NCI-H69 (cell line): ENCODE measurements at places on chromosomes 4 and X.

DNA sequence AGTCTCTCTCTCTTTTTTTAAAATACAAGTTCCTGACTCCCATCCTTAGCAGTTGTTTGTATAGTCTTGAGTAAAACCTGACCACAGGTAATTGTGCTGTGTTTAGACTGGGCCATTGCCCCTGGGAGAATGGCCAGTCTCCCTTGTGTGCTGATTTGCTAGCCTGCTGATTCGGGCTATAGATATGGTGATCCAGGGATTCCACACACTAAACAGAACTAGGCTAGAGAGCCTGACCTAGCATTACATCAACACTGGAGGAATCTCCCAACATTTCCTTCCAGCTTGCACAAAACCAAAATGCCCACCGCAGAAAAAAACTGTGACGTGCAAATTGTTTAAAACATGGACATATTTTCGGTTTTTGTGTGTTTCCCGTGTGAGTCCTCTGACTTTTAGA, 5.1 kb downstream of the UPRT start:
- no peak for DNase-seq

DNA sequence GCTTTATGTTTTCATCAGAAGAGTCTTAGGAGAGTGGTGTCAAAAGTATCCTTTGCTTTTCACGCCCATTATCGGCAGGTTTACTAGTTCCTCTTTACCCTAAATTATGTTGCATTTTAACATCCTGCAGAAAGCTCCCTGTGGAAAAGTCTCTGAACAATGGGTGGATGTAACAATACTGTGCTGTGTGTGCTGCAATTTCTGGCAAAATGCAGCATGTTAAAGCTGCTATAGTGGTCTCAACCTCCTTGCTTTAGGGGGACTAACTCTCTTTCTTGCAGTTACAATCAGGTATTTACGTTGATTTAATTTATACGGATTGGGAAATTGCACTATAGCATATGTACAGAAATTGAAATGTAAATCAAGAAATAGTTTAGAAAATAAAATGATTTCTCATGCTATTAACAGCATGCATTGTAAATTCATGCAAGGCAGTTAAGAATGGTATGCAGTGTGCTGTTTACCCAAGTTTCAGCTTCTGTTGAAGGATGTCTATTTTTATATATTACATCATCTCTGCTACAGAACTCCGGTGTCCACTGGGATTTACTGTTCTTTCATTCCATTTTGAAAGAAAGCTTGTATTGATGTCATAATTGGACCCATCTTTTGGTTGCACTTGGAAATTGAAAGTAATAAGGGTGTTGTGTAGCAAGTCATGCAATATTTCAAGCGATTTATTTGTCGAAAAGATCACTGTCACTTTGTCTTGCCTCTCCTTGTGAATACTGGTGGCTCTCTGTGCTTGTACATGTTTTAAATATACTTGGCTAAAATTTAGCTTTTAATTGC, 145.7 kb downstream of the RAPGEF2 start:
- DNase-seq = peak; percentile 81

DNA sequence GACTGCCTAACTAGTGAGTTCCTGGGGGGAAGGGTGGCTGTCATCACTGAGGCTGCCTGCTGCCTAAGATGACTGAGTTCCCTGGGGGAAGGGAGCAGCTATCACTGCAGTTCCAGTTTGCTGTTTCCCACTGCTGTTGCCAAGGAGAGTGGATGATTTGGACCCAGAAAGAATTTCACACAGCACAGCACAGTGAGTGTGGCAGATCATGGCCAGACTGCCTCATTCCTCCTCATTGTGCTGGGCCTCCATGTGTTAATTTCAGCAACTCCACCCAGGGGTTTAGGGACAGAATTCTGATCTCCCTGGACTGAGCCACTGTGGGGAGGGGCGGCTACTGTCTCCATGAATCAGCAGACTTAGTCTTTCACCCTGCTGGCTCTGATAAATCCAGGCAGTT, 125.0 kb downstream of the TEX13C start:
- DNase-seq = no peak

- no peak for DNase-seq
Measured at GRCh38 chrX:34849371-34849770, 93.2 kb upstream of the FAM47B start.

DNA sequence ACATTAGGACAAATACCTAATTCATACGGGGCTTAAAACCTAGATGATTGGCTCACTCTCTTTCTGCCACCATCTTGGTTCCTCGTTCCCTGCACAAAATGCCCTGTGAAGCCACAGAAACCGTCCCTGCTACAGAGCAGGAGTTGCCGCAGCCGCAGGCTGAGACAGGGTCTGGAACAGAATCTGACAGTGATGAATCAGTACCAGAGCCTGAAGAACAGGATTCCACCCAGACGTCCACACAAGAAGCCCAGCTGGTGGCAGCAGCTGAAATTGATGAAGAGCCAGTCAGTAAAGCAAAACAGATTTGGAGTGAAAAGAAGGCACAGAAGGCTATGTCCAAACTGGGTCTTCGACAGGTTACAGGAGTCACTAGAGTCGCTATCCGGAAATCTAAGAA, 34.3 kb downstream of the TRIM61 start:
- no peak for DNase-seq

- peak; percentile 35 for DNase-seq
Measured at GRCh38 chr4:52574036-52574435, 85.1 kb downstream of the USP46 start.

DNA sequence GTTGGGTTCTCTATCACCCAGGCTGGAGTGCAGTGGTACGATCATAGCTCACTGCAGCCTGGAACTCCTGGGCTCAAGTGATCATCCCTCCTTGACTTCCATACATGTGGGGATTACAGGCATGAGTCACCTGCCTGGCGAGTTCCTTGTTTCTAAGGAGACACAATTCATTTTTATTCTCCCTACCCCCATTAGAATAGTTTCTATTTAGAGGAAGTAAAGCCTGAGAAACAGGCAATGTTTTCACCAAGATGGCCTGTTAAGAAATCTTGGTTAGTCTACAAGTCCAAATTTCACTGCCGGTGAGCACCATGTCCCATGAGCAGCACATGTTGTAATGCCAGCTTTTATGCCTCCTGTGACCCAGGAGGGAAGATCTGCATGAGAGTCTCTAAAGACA, 5.7 kb downstream of the CYBB start:
- no peak for DNase-seq

GRCh38 chr4:37279894-37280592, 35.5 kb downstream of the NWD2 start:
- no peak for DNase-seq

DNA sequence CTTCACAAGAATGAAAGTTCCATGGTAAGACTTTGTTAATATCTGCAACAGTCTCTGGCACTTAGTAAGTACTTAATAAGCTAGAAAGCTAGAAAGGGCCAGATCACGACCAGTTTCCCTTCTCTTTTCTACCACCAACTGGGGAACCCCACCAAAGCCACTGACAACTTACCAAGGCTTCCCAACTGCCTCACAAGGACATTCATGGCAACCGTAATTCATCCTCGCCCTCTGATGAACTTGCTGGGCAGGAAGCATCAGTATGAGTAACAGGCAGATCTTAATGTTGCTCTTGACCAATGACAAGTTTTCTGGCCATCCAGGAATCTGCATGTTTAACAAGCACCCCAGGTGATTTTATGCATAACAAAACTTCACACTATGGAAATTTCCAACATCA, 23.2 kb upstream of the ZCCHC13 start:
- no peak for DNase-seq

GRCh38 chr4:106365613-106366012, 3.0 kb downstream of the GIMD1 start:
- no peak for DNase-seq

GRCh38 chr4:138216272-138216867, 25.8 kb downstream of the SLC7A11 start:
- no peak for DNase-seq

GRCh38 chrX:45749375-45749774, 548.7 kb upstream of the DIPK2B start:
- no peak for DNase-seq

DNA sequence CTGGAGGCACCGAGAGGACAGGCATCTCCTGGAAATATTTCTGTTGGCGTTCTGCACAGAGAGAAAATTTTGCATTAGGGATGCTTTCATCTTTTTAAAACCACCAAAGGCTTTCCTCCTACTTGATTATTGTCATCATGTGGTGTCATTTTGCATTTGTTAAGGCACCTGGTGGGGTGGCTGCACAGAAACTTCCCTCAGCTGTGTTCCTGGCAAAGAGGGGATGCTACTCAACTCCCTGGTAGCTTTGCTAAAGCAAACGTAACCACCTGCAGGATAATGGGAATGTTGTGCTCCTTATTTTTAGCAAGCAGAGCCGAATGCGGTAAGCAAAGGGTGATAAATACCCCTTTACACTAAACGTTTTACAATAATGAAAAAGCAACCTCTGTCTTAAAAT, 229.8 kb downstream of the STIM2 start:
- peak; percentile 41 for DNase-seq

DNA sequence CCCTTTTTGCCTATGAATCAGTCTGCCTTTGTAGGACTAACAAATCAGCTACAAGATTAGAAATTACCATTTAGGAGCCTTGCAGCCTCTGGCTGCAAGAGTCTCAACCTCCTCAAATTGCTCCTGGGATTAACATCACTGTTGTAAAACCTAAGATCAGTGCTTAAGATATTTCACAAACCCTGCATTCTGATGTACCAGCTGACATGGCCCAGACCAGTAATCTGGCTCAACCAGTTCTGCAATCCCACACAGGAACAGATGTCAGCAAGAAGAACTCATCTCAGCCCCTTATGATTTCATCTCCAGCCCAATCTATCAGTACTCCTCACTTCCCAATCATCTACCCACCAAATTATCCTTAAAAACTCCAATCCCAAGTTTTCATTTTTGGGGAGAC, 32.5 kb upstream of the AADAT start:
- DNase-seq = no peak

DNA sequence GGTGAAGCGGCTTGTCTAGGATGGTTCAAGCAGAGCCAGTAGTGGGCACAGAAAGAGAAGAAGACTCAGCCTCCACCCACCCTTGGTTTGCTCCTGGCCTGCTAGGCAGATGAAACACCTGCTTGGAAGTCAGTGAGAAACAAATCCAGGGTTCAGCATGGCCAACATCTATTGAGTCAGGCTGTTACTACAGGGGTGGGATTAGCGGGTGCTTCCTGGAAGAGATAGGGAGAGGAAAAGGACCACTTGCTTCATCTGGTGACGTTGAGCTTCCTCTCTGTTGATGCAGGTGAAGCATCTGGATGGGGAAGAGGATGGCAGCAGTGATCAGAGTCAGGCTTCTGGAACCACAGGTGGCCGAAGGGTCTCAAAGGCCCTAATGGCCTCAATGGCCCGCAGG, 3.0 kb downstream of the MAGED2 start:
- no peak for DNase-seq

DNA sequence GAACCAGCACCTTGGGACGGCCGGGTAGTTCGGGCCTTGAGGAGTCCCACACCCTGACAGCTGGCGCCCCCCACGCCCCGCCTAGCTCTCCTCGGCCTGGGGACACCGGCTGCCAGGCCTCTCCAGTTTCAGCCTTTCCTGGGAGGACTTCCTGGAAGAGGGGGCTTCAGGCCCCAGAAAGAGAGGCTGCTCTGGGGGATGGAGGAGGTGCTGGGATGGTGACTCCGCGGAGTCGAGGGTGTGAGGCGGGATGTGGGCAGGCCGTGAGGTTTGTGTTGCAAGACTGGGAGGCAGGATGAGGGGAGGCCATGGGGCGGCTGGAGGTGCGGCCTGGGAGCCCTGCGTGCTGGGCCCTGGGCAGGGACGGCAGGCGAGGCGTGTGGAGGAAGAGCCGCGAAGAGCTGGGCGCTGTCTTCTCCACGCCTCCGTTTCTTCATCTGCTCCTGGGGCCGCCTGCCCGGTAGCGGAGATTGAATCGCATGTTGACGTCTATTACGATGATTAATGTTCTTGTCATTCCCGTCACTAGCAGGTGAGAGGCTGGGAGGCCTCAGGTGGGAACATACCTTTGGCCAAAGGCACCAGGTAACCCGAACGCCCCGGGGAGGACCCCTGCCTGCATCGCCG, 918 bp upstream of the FGFRL1 start:
- DNase-seq = peak; percentile 61

- DNase-seq = peak; percentile 13
Measured at GRCh38 chrX:71859637-71860036, 51.0 kb upstream of the NHSL2 start.

DNA sequence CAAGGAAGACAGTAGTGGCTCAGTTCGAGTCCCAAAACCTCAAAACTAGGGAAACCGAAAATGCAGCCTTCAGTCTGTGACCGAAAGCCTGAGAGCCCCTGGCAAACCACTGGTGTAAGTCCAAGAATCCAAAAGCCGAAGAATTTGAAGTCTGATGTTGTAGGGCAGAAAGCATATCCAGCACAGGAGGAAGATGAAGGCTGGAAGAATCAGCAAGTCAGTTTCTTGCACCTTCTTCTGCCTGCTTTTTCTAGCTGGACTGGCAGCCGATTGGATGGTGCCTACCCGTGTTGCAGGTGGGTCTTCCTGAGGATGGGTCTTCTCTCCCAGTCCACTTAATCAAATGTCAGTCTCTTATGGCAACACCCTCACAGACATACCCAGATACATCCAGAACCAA, 95.0 kb downstream of the STK32B start:
- no peak for DNase-seq

- DNase-seq = no peak
Measured at GRCh38 chrX:41716222-41716621, 7.8 kb upstream of the GPR82 start.

GRCh38 chrX:7242613-7243012, 94.7 kb upstream of the PUDP start:
- DNase-seq = no peak

- no peak for DNase-seq
Measured at GRCh38 chr4:98626350-98626749, 32.1 kb downstream of the TSPAN5 start.
